ENCODE measurements at places on chromosomes 13 and 19.

- no peak for DNase-seq
These were observed 540.6 kb upstream of the MIR17HG start for GRCh38 chr13:90806892-90807291.

DNA sequence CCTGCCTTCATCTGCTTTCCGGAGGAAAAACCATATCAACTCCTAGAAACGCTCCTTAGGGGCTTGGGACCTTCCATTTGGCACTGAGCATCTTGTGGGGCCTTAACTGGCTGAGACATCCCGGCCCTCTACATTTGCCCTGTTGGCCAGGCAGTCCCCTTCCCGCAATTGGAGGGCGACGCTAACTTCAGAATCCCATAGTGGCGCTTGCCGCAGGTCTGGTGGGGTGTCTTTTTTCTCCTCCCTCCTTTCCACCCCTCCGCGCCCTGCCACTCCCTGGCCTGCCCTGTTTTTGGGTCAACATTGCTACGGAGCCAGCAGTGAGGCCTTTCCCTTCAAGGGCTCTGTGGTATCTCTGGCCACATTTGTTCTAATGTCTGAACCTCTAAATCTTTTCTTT is 13.6 kb upstream of the CRTC1 start:
- DNase-seq = no peak

DNA sequence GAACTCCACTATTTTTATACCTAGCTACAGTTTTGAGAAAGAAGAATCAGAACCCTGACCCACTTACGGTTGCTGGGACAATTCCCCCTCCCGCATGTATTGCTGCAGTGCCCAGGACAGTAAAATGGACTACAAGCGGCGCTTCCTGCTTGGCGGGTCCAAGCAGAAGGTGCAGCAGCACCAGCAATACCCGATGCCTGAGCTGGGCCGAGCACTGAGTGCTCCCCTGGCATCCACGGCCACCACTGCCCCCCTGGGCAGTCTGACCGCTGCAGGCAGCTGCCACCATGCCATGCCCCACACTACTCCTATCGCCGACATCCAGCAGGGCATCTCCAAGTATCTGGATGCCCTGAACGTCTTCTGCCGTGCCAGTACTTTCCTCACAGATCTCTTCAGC is 46.0 kb downstream of the GARRE1 start:
- no peak for DNase-seq

DNA sequence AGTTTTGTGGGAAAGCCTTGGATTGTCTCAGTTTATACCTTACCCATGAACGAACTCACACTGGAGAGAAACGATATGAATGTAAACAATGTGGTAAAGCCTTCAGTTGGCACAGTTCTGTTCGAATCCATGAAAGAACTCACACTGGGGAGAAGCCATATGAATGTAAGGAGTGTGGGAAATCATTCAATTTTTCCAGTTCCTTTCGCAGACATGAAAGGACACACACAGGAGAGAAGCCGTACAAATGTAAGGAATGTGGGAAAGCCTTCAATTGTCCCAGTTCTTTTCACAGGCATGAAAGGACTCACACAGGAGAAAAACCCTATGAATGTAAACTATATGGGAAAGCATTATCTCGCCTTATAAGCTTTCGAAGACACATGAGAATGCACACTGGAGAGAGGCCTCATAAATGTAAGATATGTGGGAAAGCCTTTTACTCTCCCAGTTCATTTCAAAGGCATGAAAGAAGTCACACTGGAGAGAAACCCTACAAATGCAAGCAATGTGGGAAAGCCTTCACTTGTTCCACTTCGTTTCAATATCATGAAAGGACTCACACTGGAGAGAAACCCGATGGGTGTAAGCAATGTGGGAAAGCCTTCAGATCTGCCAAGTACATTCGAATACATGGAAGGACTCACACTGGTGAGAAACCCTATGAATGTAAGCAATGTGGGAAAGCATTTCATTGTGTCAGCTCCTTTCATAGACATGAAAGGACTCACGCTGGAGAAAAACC is 7.5 kb upstream of the ZNF440 start:
- no peak for DNase-seq

DNA sequence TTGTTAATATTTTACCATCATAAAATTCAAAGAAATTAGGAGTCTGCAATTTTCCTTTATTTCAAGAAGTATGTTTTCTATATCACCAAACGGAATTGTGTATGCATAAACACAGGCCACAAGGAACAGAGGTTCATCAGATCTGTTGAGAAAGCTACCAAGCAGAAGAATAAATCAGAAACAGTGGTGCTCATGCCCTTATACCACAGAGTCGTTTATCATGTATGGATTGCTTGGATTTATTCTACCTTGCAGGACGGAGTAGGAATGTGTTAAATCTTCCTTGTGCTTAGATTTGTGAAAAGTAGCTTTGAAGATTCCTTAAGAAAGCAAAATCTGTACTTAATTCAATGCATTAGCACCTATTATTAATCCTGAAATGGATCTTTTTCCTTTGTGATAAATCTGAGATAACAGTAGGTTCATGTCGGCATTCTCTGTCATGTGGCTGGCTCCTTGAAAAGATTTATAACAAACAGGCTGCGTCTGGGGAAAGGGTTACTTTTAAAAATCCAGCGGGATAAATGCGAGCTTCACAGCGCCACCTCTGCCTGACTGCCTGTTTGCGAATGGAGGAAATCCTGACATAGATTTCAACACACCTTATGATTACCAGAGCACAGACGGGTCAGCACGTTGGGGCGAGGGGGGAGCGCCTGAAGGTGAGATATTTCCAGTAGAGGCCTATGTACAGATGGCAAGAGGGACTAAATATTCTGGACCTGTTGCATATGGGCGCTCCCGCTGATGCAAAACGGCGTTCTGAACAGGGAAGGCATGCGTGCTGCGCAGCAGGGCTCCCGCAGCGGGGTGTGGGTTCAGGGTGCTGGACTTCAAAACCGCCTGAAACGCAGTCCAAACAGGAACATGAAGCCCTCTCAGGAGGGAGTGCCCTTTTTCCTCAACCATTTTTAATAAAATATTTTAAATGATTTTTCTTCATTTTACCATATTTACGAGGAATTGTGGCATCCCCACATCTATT is 445.5 kb upstream of the SGCG start:
- DNase-seq = peak; percentile 1

DNA sequence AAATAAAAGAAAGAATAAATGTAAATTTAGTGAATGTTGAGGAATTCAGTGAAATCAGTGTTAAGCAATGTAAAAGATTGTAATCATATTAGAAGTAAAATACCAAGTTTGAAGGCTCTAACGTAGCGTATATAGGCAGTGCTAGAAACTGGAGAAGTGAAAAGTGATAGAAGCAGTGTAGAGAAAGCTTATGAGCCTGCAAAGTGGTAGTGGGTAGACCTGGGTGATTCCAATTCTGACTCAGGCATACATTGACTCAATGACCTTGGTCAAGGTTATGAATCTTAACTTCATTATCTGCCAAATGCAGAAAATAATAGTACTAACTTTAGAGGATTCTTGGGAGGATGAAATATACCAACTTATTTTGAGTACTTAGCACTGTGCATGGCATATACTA is 4.1 kb downstream of the SLC10A2 start:
- no peak for DNase-seq

GRCh38 chr13:75879656-75880055 is 243.5 kb downstream of the LMO7 start:
- no peak for DNase-seq

DNA sequence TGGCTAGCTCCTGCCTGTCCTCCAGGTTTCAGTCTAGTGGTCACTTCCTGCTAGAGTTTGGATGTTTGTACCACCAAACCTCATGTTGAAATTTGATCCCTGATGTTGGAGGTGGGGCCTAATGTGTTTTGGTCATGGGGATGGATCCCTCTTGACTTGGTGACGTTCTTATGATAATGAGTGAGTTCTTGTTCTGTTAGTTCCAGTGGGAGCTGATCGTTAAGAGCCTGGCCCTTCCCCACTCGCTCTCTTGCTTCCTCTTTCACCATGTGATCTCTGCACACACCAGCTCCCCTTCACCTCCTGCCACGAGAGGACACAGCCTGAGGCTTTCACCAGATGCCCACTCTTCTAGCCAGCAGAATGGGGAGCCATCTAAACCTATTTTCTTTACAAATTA is 86.8 kb upstream of the SCEL start:
- no peak for DNase-seq
